ENCODE measurements at places on chromosomes 7 and 10.

DNA sequence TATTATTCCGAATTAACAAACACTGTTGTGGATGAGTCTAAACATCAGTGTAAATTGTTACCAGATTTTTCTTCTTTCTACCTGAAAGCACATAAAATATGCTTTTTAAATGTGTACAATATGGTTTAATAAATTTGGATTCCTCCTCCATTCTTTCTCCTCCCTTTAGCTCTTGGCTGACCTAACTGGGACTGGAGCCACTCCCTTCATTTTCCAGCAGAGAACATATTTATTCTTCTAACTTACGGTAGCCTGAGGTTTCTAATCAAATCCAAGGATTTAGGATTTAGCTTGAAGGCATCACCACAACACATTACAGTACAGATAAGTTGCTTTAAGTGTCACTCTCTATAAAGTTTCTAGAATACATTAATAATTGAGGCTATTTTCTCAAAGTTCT is 88.2 kb upstream of the SEMA3C start:
- DNase-seq, result no peak

DNA sequence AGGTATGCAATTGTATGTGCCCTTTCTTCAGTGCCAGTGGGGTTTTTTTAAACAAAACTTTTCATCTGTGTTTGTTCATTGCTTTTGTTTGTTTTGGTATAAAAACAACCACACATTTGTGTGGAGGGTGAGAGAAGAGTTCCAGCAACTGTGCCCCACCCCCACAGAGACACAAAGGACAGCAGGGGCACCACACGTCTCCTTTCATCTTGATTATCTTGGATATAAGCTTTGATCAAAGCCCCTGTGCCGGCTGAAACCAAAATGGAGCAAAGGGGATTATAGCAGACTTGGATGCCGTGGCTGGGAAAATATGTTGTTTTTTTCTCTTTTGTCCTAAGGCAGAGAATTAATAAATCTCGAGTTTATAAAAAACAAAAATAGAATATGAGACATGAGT is 111.8 kb upstream of the RSU1 start:
- no peak for DNase-seq

- DNase-seq, result no peak
Measured at GRCh38 chr7:24434972-24435371, 138.3 kb upstream of the PALS2 start.

DNA sequence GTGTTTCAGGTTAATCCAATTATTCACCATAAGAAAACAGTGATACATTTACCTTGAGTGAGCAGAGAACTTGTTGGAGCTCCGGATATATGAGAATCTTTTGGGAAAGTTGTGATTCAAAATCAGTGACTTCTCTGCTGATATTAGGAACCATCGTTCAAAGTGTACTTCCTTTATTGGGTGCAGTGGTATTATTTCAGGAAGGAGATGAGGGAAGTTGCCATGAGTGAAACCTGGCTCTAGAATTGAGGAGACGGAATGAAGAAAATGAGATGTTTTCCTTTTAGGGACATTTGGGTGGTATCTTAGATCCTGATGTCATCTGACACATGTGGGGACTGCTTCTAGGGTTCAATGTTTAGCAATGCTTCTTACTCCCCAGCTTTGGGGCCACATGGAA is 343.9 kb downstream of the ABCA13 start:
- DNase-seq, result no peak

DNA sequence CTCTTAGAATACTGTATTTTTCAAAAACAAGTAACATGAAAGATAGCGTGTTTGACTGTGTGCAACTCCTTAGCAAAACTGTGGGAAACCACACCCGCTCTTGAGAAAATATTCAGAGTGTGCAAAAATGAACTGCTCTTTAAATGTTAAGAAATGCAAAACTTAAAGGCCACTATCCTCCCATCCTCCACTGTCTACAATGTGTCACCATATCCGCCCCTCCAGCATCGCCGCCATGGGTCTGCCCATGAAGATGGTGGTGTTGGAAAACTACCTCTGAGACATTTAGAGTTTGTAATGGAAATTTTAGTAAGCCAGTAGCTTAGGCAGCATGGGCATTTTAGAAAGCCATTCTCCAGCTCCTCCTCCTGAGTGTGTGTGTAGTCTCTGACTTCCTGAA is 20.1 kb upstream of the NMT2 start:
- no peak for DNase-seq

DNA sequence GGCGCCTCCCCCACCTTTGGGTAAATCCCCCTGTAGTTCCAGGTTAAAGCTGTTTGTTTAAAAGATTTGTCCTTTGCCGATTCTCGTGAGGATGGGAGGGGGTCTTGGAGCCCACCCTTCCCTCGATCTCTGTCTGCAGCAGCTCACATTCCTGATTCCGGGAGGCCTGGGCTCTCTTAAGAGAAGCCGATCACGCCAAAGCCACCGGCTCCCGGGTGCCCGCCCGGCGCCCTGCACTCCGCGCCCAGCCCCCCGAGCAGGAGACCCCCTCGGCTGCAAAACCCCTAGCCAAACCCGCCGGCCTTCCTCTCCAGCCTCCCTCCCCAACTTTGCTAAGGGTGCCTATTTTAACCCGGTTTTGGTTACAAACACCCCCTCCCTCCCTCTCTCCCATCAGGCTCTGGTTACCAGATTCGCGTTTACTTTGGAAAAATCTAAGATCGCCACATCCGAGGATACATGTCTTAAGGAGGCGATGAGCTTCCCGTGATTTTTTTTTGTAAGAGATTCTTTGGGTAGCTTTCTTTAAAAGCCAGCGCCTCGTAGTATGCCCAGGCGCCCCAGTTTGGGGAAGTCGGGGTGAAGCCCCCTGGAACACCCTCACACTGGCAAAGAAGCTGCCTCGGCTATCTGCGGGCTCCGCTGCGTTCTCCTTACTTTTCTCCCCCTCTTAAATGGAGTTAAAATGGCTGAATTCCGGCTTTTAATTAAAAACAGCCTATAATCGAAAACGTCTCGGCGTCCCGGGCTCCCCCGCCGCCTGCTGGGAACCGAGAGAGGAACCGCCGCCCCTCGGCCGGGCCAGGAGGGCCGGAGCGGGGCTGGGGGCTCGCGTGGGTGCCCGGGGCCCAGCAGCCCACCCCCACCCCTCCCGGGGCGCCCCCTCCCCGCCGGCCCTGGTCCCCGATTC is 983 bp downstream of the TNRC18 start:
- peak; percentile 63 for DNase-seq

DNA sequence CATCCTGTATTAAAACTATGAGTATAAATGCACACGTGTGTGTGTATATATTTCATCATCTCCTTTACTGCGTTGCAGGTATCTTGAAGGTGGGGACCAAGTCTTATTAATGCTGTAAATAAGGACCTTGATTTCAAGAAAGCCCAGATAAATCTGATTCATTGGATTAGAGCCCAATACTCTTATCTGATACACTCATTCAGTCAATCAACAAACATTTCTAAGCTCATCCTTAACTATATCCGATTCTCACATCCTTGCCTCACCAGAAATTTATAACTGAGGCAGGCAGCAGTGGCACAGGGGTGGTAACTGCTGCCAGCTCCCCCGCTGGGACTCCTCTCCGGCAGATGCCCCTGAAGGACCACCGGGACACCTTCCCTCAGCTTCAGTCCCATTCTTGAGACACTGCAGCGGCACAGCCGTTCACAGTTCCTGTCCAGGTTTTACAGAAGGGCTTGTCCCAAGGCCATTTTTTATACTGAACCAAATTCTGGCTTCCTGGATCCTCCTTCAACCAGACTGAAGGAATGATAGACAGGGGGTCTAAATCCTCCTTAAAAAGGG is 54.0 kb downstream of the BRI3 start:
- no peak for DNase-seq

DNA sequence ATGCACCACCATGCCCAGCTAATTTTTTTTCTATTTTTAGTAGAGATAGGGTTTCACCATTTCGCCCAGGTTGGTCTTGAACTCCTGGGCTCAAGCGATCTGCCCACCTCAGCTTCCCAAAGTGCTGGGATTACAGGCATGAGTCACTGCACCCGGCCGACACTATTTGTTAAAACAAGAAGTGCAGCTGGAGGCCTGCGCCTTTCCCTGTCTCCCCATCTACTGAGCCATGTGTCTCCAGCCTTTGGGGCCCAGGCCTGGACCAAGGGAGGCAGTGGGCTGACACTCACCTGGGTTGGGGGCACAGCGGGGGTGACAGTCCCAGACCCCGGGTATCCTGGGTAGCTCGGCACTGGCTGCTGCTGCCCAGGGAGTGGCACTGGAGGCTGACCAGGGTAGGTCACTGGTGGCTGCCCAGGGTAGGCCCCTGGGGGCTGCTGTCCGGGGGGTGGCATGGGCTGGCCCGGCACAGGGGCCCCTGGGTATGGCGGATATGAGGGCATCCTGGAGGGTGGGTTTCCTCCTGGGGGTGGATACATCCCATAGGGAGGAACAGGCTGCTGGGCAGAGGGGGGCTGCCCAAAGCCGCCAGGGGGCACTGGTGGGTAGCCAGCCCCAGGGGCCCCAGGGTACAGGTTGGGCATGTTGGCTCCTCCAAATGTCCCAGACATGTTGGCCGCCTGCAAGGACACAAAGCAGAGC is 36.3 kb downstream of the PLAC9 start:
- no peak for DNase-seq

GRCh38 chr10:102450124-102450373 is 1.3 kb downstream of the C10orf95 start:
- no peak for DNase-seq

GRCh38 chr7:24578052-24578451 is 4.8 kb downstream of the PALS2 start:
- DNase-seq, result no peak

DNA sequence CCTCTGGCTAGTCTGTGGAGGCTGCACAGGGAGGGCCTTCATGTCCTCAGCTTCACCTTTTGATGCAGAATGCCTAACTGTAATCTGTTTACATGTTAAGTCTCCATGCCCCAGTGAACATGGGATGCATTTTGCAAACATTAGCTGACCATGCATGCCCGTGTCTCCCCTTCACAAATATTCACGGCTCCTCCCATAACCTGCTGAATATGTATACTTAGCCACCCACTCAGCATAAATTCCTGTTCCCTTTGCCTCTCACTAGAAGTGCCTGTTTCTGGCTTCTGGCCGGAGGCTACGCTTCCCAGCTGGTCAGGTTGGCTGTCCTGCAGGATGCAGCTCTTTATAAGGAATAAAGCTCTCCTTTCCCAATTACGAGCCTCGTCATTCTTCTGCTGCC is 552.7 kb downstream of the DNAJB6 start:
- DNase-seq, result no peak

DNA sequence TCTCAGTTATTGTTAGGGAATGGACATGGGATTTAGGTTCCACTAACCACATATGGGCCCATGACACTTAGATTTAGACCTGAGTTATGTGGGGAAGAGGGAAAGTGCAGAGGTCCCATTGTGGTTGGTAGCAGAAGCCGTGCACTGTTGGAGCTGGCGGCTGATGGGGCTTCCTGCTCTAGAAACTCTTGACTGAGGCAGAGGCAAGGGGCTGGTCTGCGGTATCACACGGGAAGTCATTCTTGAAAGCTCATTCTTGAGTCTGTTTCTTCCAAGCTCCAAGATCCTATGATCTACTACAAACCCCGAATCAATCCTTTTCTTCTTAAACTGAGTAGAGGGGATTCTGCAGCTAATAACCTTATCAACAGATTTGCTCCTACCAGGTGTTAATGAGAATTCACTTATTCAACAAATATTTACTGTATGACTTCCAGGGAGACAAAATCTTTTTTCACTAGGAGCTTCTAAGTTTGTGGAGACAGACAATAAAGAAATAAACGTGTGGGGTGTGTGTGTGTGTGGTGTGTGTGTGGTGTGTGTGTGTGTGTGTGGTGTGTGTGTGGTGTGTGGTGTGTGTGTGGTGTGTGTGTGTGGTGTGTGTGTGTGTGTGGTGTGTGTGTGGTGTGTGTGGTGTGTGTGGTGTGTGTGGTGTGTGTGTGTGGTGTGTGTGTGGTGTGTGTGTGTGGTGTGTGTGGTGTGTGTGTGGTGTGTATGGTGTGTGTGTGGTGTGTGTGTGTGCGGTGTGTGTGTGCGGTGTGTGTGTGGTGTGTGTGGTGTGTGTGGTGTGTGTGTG is 57.1 kb downstream of the AOC1 start:
- DNase-seq, result no peak

DNA sequence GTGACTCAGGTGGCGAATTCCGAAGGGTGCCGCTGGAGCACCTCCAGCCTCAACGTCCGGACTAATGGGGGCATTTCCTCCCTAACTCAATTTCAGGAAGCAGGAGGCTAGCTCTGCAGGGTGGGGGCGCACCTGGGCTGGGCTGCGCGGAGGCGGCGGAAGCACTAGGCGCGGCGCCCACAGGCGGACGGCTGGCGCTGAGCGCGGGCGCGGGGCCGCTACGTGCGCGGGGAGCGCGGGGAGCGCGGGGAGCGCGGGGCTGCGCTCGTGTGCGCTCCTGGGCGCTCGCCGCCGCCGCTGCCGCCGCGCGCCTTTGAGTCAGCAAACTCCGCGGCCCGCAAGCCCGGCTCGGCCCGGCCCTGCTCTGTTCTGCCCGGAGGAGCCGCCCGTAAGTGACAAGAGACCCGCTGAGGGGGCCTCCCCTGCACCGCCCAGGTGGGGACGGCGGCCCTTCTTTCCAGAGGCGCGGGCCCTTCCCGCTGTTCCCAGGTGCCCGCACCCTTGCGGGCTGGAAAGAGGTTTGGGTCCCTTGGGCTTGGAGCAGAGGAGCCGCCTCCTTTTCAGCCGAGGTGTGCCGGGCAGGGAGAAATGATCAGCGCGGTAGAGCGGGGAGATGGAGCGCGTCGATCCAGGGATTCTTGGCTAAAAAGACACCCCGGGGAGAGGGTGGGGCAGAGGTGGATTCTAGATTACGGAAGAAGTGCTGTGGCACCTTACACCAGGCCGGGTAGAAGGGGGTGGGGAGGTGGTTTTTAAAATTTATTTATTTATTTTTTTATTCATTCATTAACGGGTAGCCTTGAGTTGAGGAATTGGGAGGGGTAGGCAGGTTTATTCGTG is at the start of gene SNX10:
Gene SNX10 (plus strand): TSS at position 164 of the 840 bp plus-strand sequence. CDS start 54,581 bp downstream, outside the sequence.
- peak; percentile 9 for DNase-seq

GRCh38 chr7:5343884-5344283 is 61.1 kb downstream of the SLC29A4 start:
- DNase-seq, result no peak

GRCh38 chr7:2009541-2010001 is 223.2 kb downstream of the MAD1L1 start:
- DNase-seq, result no peak

GRCh38 chr10:3554121-3554522 is 230.9 kb downstream of the KLF6 start:
- DNase-seq, result no peak

DNA sequence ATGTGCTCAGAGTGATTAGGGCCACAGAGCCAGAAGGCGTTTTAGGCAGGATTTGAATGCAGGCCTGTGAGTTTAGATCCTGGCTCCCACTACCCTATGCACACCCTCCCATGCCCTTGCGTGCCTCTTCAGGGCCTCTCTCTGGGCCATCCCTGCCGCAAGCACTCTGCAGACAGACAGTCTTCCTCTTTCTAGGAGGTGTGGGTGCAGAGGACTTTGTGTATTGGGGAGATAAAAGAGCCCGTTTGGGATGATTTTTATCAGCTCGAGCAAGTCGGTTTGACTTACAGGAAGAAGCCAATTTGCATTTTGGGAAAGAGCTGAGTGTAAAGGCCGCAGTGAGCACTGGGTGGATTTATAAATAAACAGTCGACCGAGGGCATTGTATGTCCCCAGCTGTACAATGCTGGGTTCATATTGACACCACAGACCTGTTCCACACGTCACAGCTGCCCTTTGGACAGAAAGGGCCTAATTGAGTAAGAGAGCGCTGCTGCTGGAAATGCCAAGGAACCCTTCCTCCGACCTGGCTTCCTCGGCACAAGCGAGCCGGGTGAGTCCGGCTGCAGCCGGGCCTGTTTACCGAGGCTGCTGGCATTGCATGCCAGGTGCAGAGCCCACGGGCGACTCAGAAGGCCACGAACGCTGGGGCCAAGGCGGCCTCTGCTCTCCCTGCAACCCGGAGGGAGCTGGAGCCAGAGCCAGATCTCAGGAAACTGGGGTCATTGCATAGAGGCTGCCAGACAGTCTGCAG is 25.1 kb downstream of the ZMIZ1 start:
- no peak for DNase-seq
